ENCODE measurements at places on chromosomes 1 and 21.

DNA sequence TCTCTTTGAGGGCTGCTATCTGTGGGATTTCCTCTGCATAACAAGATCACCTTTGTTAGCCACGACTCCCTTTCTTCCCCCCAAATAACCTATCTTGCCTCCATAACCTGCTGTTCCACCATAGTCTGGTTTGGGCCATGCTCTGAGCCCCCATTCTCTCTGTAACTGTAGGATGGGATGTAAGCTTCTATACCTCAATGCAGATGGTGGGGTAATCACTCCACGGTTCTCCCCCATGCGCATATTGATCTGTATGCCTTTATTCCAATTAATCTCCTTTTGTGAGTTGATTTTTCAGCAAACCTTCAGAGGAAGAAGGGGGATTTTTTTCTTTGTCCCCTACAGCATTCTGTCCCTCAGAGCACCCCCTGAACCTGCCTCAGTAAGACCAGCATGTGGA is 170.1 kb upstream of the IRF2BP2 start:
- DNase-seq = no peak

DNA sequence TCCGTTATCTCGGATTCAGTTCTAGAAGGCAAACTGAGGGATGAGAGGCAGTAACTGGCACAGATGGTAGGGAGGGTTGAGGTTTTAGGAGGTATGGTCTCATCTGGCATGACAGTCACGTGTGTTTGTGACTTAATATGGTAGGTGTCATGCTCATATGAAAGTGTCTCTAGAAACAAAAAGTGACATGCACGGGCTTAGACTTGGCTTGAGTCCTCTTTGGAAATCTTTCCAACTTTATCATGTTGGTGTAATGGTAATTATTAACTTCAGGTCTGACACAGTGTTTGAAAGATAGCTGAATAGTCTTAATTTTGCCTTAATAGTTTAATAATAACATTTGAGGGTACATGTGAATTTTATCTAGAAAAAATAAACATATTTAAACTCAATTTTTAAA is 218.1 kb downstream of the FMN2 start:
- no peak for DNase-seq

- no peak for DNase-seq
These were observed at the start of gene KRTAP19-1 for GRCh38 chr21:30480145-30480544. TSS of gene KRTAP19-1 (minus strand) at chr21:30480367. CDS start at chr21:30480317, 50 bp downstream.

GRCh38 chr21:45351526-45352275 is 53.3 kb upstream of the COL18A1 start:
- no peak for DNase-seq

DNA sequence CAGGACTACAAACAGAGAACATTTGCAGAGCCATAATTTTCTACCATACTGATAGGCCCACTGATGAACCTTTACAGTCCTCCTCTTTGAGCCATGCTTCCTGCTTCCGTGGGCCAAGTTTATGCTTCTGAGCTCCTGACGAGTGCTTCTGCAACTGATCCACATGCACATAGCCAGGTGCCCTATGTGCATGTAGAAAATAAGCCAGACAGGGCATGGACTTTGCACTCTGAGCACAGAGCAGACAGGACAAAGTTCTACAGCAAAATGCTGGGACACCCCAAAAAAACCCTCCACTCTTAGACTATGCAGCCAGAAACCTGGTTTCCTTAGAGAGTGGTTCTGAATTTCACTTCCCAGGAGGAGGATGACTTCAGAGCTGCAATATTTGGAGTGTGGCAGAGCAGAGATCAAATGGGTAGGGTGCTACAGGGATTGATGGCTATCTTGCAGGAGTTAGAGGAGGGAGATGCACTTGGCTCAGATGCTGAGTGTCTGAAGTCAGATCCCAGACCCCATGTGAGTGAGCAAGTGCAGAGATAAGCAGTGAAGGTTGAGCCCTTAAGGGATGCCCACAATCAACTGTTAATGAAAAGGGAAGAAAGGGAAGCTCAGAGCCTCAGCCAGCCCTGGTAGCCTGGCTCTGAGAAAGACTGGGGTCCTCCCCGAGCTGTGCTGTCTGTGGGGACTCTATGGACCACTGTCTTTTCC is 230.9 kb downstream of the DUSP10 start:
- DNase-seq = no peak

DNA sequence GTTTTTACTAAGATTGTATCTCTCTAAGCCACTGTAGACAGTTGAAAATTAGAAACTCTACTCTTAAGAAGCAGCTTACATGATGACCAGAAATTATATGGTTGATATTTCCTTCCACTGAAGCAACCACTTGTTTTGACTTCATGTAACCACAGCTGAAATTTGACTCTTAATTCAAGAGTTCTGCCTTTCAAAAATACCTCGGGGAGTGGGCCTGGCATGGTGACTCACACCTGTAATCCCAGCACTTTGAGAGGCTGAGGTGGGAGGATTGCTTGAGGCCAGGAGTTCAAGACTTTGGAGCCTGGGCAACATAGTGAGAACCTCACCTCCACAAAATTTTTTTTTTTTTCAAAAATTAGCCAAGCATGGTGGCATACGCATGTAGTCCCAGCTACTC is 4.3 kb downstream of the AMPD1 start:
- DNase-seq = no peak

- no peak for DNase-seq
These were observed 107.7 kb upstream of the ZNHIT6 start for GRCh38 chr1:85815906-85816305.

DNA sequence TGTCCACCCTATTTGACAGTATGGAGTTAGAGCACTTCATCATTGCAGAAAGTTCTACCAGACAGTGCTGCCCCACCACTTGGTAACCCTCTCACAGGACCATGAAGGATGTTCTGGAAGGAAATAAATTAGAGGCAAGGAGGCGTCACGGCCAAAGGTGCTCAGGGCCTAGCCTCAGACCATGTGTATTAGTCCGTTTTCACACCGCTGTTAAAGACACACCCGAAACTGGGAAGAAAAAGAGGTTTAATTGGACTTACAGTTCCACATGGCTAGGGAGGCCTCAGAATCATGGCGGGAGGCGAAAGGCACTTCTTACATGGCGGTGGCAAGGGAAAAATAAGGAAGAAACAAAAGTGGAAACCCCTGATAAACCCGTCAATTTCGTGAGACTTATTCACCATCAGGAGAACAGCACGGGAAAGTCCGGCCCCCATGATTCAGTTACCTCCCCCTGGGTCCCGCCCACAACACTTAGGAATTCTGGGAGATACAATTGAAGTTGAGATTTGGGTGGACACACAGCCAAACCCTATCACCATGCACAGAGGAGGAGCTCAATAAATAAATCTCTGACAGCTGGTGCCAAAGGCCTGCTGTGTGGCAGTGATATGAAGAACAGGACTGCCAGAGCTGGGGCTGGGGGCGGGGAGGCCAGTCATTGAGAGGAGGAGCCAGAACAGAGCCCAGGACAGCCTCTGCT is 75.8 kb downstream of the FHAD1 start:
- DNase-seq = peak; percentile 86

DNA sequence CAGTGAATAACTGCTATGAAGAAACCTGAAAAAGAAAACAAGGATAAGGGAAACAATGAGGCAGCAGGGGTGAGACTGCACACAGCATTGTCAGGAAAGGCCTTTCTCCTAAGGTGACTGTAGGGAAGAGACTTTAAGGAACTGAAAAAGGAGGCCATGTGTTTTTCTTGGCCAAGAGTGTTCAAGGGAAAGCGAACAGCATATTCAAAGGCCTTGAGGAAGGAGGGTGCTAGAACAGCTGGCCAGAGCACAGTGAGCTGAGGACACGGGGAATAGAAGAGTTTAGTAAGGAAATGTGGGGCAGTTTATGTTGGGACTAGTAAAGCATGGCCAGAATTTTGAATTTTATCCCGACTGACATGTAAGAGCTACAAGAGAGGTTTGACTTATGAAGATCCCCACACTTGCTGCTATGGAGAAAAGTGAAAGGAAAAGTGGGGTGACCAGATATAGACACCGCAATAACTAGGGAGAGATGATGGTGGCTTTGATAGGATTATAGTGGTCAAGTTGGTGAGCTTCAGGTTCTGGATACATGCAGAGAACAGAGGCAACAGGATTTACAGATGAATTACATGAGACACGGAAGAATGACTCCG is 1.4 kb downstream of the RWDD2B start:
- no peak for DNase-seq

GRCh38 chr1:199784138-199784895 is 243.2 kb upstream of the NR5A2 start:
- no peak for DNase-seq

DNA sequence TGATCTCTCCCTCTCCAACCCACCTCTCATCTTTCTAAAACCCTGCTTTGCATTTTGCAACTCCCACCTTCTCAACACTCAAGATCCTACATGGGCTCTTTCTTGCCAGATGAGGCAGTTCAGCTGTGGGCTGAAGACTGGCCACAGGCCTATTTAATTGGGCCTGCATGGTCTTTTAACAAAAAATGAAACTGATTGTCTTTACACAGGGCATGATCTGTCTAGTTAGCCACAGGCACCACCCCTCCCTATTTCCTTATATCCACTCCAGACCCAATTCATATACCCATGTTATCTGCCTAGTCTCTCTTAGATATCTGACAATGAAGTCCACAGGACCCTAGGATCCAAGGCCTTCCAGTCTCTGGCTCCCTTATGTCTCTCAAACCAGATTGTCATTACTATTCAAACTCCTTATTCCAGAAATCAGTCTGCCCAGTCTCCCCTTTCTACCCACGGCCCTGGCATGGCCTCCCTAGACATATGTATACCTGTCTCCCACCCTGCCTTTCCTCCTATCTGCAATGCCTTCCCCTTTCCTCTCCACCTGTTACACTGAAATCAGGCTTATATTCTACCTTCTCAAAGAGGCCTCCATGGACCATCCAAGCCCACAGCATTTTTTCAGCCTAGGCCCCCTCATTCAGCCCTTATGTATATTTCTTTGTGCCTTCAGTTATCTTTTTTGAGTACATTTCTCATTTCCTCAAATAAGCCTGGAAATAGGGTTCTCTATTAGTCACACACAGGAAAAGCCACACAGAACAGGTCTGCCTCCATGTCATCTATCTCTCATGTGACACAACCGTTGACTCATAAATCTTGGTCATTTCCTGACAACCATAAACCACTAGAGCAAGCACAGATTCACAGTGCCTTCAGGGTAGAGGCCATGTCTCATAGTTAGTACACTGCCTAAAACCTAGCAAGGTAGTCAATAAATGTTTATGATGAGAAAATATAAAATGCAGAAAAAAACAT is 39.0 kb downstream of the LPAR3 start:
- no peak for DNase-seq

DNA sequence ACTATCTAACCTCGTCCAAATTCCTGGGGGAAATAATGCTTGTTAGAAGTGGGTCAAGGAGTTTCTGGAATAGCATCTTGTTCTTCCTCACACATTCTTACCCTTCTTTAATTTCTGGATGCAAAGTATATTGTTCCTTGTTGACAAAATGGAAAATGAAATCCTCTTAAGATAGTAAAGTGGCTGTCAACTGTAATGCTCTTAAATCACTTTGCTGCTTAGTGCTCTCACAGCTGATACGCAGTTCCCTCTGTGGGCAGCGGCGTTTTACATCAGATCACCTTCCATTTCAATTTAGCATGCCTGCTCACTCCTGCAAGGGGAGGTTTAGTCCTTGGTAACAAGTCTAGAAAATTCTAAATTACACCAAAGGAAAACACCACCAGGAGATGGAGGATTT is 113.1 kb downstream of the DNM3 start:
- no peak for DNase-seq

GRCh38 chr1:96361961-96362360 is 359.6 kb upstream of the PTBP2 start:
- DNase-seq = no peak

DNA sequence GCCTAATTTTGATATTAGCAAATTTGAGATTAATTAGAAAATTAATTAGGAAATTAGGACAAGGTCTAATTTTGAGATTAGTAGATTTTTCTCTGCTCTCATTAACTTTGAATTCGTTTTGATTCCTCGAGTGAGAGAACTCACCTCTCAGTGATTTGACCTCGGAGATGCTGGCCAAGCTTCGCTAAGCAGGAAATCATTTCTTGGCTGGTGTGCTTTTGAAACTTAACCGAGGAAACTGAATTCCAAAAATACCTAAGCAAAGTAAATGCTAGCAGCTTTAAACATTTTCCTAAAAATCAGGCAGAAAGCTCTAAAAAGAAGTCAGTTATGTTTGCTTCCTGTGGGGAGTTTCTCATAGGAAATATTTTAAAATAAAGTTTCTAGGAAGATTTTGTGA is 34.9 kb downstream of the CDC14A start:
- no peak for DNase-seq

DNA sequence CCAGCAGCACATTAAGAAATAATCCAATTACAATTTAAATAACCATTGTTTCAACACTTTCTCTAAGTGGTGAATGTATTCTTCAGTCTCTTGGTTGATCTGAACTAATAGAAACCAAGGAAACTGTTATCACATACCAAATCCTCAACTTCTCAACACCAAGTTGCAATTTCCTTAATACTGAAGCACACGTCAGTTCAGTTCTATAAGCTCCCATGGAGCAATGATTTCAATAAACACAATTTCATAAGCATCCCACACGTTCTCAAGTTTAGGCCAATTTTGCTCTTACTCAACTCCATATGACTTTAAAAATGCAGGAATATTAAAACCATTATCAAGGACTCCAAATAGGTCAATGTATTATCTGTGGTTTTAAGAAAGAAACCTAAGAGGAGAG is 5.8 kb upstream of the ERG start:
- no peak for DNase-seq

- DNase-seq = no peak
These were observed 244.3 kb upstream of the C1orf105 start for GRCh38 chr1:172176206-172176605.

Measured in SHP77 (cell line).